ENCODE measurements at places on chromosomes 5 and 9. TPM values are rescaled to one million over a fixed set of nuclear protein-coding genes. Genes with fewer than 3 reads are reported as not detected.

GRCh38 chr5:88552426-88552825 lies 283.8 kb upstream of the TMEM161B start:
- H3K36me3 ChIP-seq, result no peaks in the 10 kb centered on the region
- H3K27me3 ChIP-seq, result no peaks in the 10 kb centered on the region
- H3K27ac ChIP-seq, result no peak overlapping the region
- DNase-seq, result no peak
- no peak overlapping the region for H3K4me3 ChIP-seq

ORM2 gene
- total RNA-seq, result 0.98 TPM

IL17B gene
- 0.58 TPM for total RNA-seq

DNA sequence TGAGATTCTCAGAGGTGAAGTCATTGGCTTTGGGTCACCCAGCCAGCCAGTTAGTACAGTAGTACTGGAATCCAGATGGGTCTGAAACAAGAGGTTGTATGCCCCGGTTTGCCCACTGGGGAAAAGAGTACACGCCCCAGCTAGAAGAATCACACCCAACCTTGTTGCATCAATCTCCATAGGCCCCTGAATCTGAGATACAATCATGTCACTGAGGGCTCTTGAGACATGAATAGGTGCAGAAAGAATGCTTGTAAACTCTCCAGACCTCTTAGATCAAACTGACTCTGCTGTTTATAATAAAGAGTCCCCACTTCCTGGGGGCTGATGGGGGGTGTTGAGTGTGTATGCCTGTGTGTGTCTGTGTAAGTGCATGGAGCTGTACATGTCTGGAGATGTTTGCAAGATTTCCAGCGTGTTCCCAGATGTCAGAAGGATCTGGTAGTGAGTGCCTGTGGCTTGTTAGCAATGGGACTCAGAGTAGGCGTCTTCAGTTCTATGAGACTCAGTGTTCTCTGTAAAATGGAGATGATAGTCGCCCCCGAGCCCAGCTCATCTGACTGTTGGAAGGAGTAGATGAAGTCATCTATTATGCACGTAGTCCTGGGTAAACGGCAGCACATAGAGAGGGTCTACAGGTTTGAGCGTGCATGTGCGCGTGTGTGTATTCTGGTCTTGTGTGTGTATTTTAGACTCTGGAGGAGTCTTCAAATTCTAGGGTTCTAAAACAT lies 48.2 kb downstream of the COL27A1 start:
- H3K27ac ChIP-seq, result no peak overlapping the region
- peaks cover 9% of the 10 kb centered on the region for H3K27me3 ChIP-seq
- DNase-seq, result no peak
- H3K4me3 ChIP-seq, result no peak overlapping the region
- H3K4me1 ChIP-seq, result no peaks in the 10 kb centered on the region

DNA sequence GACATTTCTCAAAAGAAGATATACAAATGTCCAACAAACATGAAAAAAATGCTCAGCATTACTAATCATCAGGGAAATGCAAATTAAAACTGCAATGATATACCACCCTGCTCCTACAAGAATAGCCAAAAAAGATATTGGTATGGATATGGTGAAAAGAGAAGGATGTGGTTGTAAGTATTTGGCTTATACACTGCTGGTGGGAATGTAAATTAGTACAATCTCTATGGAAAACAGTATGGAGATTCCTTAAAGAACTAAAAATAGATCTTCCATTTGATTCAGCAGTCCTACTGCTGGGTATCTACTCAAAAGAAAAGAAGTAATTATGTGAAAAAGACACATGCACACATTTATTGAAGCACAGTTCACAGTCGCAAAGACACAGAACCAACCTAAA lies 67.6 kb upstream of the RUSC2 start:
- no peaks in the 10 kb centered on the region for H3K36me3 ChIP-seq
- no peak for DNase-seq
- H3K4me1 ChIP-seq, result no peaks in the 10 kb centered on the region

- no peak for DNase-seq
- H3K27me3 ChIP-seq, result no peaks in the 10 kb centered on the region
- no peaks in the 10 kb centered on the region for H3K4me1 ChIP-seq
- no peak overlapping the region for H3K4me3 ChIP-seq
These were observed 342.9 kb downstream of the SPOCK1 start for GRCh38 chr5:137156180-137156579.

DOCK8 gene
- total RNA-seq, result 49.4 TPM

DNA sequence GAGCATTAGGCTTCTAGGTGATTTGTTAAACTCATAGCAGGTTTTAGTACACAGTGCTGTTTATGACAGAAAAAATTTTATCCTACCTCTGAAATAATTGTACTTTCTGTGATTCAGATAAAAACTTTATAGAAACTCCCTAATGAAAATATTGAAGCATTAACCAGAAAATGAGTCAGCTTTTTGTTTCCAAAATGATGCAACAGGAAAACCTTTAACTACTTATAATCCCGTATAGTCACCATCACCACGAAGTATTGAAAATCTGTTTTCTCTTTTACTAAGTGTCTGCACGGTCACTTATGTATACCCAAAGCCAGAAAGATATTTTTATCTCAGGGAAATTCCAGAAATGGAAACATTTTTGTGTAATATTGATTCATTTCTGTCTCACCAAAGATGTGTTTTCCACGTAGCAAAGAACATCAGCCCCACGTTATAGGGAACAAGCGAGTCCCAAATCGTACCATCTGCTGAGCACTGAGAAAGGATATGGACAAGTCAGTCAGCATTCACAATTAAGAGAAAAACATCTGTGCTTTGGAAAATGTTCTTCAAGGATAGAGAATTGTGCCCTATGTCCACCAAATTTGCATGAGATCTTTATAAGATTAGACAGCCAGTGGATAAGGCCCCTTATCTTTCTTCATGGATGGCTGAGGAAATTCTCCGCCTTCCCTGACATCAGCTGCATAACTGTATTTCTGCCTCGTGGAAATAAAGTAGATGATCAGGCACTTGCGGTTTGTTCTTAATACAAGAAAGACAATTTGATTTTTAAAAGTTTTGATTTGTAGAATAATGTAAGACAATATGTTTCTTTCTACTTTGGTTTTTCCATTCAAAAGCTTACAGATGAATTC lies 41.9 kb downstream of the TNFAIP8 start:
- H3K27ac ChIP-seq, result no peak overlapping the region
- H3K27me3 ChIP-seq, result no peaks in the 10 kb centered on the region
- no peak overlapping the region for H3K4me3 ChIP-seq

OBP2A gene
- not detected for total RNA-seq

NPR2 gene
- total RNA-seq, result 6.0 TPM

DNA sequence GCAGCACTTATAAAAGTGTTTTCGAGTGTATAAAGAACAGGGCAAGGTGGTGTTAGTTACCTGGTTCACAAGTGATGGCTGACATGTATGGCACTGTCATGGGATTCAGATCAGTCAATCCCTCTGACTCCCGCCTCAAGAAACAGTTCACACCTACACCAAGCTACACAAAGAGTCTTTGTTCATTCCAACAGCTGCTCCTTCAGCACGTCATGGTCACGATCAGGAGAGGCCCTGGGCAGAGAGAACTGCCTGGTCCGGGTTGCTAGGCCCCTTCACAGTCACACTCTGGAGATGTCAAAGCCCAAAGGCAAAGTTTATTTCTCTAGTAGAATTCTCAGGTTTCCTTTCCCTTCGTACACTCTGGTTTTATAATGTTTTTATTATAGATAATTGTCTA lies 426.7 kb downstream of the ZSWIM6 start:
- no peaks in the 10 kb centered on the region for H3K4me1 ChIP-seq
- no peak overlapping the region for H3K4me3 ChIP-seq
- H3K36me3 ChIP-seq, result no peaks in the 10 kb centered on the region

DNA sequence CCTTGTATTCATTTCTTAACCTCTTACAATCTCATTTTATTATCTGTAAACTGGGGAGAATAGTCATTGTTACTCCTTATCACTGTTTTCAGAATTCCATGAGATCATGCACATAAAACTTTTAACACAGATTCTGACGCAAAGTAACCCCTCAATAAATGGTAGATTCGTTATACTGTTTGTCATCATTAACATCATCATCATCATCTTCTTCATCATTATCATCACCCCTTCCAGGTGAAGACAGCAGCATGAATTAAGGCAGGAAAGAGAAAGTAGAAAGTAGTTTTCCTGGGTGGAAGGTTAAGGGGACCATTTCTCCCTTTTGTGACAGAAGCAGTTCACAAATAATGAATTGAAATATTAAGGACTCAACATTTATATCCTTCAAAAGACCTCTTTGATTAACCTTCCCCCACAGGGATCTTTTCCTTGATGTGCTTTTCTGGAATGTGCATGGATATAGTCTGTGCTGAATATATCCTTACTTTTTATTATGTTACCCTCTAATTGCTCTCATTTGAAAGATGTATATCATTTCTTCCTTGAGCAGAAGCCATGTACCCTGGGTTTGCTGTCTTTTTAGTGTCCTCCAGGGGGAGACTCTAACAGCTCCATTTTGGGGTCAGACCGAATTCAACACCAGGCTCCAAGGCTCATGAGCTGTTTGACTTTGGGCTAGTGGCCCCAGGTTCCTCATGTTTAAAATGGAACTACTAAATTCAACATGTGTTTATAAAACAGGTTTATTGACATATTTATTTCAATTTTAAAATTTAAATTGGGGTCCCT lies 1029.9 kb upstream of the WWC1 start:
- no peaks in the 10 kb centered on the region for H3K4me1 ChIP-seq
- H3K4me3 ChIP-seq, result no peak overlapping the region
- peak; percentile 9 for DNase-seq
- H3K36me3 ChIP-seq, result no peaks in the 10 kb centered on the region

- no peak overlapping the region for H3K4me3 ChIP-seq
- peaks cover 16% of the 10 kb centered on the region for H3K4me1 ChIP-seq
- no peaks in the 10 kb centered on the region for H3K27me3 ChIP-seq
These were observed 192.9 kb downstream of the CRB2 start for GRCh38 chr9:123548741-123549545.

DNA sequence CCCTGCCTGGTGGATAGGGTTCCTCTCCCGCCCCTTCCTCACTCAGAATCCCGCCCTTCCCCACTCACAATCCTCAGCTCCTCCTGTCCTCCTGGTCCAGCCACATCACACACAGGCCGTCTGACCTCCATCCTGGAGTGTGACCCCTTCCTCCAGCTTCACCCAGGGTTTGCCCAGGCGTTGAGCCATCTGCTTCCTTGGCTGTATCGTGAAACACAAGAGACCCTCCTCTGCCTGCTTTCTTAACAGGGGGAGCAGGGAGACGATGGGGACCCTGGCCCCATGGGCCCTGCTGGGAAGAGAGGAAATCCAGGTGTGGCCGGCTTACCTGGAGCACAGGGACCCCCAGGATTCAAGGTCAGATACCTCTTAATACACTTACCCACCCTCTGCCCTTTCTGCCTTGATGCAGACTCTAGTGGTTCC lies 32.3 kb upstream of the ORM1 start:
- no peak overlapping the region for H3K4me3 ChIP-seq
- DNase-seq, result no peak
- H3K27me3 ChIP-seq, result no peaks in the 10 kb centered on the region
- H3K36me3 ChIP-seq, result no peaks in the 10 kb centered on the region

DNA sequence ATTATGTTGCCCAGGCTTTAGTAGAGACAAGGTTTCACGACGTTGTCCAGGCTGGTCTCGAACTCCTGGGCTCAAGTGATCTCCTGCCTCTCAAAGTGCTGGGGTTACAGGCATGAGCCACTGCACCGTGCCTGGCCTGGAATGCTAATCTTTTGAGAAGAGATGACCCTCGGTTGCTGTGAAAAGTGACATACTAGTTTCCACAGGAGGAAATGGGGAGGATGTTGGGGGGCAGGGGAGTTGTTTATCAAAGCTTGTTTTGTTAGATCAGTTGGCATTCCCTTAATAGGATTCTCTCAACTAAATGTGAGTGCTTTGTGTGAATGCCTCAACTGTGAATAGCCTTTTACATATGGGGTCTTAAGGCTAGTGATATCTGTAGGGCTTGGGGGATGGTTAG lies 16.4 kb upstream of the MATR3 start:
- H3K4me1 ChIP-seq, result peaks cover 42% of the 10 kb centered on the region

CDH6 gene
- total RNA-seq, result not detected

CDKN2B-AS1 gene
- total RNA-seq, result not detected

DNA sequence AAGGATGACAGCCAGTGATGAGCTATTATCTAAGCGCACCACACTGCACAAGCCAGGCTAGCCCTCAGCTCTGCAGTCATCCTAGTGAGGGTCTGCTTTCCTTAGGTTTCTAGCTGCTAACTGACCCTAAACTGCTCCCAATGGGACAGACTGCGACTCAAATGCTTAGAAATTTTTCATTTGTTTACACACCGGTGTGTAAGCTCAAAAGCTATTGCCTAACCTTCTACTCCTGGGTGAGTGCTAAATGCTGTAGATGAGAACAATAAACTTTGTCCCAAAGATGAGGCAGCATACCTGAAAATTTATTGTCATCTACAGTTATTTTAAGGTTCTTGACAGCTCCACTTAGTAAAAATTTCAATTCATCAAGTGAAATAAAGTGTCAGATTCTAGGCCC lies 311.4 kb downstream of the TMEM167A start:
- H3K4me1 ChIP-seq, result no peaks in the 10 kb centered on the region
- no peak overlapping the region for H3K4me3 ChIP-seq
- no peak overlapping the region for H3K27ac ChIP-seq
- H3K27me3 ChIP-seq, result no peaks in the 10 kb centered on the region
- H3K36me3 ChIP-seq, result no peaks in the 10 kb centered on the region

IL33 gene
- 0.09 TPM for total RNA-seq

DNA sequence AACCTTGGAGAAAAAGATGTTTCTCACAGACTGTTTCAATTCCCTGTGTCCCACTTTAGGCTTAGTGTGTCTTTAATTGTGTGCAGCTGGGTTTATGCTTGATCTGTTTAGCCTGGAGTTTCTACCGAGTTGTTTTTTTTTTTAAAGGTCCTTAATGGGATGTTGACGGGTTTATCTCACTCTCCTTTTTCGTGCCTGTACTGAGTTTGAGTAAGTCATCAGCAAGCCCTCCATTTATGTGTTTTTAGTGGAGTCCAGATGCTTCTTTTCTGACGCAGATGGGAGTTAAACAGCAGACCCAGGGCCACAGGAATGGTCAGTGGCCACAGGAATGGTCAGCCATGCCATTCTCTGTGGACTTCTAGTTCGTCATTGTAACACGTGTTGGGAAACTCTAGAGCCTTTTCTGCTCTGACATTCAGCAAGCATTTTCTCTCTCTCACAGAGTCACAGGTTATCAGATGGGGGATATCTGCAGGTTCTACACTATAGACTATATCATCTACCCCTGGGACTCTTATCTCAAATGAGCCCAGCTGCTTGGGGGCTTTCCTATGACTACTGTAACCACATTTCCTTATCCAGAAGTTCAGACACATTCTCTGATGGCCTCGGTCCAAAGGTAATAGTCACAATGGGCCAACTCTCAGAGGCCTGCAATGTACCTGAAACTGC lies 190.5 kb downstream of the TTLL11 start:
- peaks cover 5% of the 10 kb centered on the region for H3K27me3 ChIP-seq
- no peaks in the 10 kb centered on the region for H3K36me3 ChIP-seq
- no peak overlapping the region for H3K4me3 ChIP-seq
- no peaks in the 10 kb centered on the region for H3K4me1 ChIP-seq
- no peak for DNase-seq
- H3K27ac ChIP-seq, result no peak overlapping the region

Data from K562 (cell line).